ENCODE measurements at places on chromosomes 16 and 17. TPM values are rescaled to one million over a fixed set of nuclear protein-coding genes. Genes with fewer than 3 reads are reported as not detected.
A peak's percentile ranks its signal among the peaks of the same experiment; 100 is the strongest.

- DNase-seq, result no peak
Observed at GRCh38 chr16:87506423-87507350, 13.9 kb upstream of the ZCCHC14 start.

- DNase-seq, result no peak
Observed at GRCh38 chr17:36214918-36215317, 4.1 kb downstream of the CCL4L2 start.

GRCh38 chr17:61519754-61520440, 67.7 kb downstream of the TBX4 start:
- DNase-seq, result no peak

DNA sequence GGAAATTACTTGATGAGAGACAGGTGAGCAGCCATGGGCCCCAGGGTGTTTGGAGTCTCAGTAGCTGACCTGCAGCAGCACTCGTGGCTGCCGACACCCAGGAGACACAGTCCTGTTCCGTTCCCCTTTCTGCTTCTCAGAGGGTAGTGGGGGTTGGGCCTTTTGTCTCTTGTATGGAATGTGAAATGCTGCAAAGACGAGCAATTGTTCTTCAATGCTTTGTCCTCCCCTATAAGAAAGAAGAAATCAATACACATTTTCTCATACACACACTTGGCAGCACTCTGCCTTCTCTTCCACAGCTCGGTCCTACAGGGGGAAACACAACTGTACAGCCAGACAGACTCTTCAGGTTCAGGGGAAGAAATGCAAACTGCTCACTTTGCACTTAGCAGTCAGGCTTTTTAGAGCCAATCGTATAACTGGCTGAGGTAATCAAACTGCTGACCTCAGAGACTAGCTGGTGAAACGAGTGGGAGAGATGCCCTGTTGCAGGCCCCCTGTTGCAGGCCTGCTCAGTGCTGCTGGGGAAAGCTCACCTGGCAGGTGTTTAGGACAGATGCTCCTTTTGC, 96.7 kb downstream of the AATF start:
- no peak for DNase-seq

- DNase-seq, result no peak
Observed at GRCh38 chr16:12546918-12547607, 256.6 kb downstream of the CPPED1 start.

GRCh38 chr17:81991684-81992305, 14.4 kb downstream of the ASPSCR1 start:
- DNase-seq, result peak; percentile 91

DNA sequence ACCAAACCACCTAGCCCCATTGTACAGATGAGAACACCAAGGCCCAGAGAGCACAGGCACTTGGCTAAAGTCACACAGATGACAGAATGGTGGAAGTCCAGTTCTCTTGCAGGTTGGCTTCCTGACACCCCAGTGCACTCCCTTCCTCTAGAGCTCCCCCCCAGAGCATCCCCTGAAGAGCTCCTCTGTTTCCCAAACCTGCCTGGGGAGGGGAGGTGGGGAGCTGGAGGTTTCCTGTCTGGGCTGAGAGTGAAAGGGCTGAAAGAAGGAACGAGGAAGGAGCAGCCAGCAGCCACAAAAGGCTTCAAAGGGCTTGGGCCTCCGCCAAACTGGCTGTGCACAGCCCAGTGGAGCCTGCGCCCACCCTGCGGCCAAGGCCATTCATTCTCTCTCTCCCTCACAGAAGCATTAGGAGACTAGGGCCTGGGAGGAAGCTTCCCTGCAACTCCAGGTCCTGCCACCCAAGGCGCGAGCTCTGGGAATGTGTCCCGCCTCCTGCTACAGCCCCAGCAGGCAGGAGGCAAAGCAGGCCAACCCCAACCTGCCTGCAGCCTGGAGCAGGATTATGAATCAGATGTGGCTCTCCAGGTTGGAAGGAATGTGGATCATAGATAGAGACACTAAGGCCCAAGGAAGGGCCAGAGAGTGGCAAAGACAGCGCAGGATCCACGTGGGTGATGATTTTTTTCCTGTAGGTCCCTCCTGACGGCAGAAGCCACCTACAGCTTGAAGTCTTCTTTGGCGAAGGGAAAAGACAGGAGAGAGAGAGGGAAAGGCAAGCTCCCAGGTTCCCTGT, 913 bp downstream of the SLC13A5 start:
- no peak for DNase-seq

The HS3ST4 gene
- total RNA-seq, result not detected

DNA sequence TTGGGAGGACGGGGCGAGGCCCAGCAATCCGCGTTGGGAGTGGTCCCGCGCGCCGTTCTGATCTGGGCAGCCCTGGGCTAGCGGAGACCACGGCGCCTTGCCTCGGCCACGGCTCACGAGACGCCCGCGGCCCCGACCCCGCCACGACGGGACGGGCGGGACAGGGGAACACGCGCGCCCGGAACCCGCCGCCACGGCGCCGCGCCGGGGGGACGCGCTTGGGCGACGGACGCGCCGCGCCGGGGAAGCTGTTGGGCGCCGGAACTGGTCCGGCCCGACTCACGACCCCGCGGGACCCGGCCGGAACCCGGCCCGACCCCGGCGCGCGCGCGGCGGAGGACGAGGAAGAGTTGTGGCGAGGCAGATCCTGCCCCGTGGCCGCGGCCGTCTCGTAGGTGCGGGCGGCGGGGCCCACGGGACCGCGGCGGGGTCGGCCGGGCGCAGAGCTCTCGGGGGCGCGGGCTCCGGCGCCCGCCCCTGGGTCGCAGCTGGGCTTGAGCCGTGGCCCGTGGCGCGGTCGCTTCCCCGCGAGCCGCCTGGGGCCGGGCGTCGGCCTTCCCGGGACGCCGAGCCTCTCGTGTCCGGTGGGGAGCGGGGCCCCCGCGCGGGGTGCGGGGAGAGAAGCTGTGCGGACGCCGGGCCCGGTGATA, at the start of gene ACSF3:
Gene ACSF3, plus strand, starts transcription at position 251 of the 650 bp plus-strand sequence. CDS start 6,830 bp downstream, outside the sequence.
- DNase-seq, result peak; percentile 71

The MPV17L gene
- total RNA-seq, result 18.8 TPM

GRCh38 chr17:72268431-72268830, 147.6 kb downstream of the SOX9 start:
- no peak for DNase-seq

DNA sequence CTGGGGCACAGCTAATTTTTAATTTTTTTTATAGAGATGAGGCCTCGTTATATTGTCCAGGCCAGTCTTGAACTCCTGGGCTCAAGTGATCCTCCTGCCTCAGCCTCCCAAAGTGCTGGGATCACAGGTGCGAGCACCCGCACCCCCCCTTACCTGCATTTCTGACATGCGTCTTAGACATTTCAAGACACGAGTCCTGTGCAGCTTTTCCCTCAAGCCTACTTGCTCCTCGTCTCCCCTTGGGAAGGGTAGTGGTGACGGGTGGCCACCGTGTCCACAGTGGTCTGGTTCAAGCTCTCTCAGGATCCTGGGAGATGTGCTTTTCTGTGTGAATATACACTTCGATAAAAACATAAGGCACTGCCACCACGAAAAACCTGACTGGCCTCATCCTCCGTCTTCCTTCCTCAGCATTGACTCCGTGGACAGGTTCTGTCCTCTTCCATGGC, 9.6 kb downstream of the CANT1 start:
- DNase-seq, result no peak

- peak; percentile 37 for DNase-seq
Observed at GRCh38 chr17:77375917-77376651, 235.3 kb downstream of the SEC14L1 start.

The KCNH6 gene
- 0.11 TPM for total RNA-seq

GRCh38 chr16:84610376-84610775, 7.5 kb downstream of the COTL1 start:
- DNase-seq, result no peak

- DNase-seq, result no peak
Observed at GRCh38 chr16:787978-788398, at the start of gene RPUSD1. Gene RPUSD1, minus strand, starts transcription at chr16:788381. Its CDS starts 644 bp downstream, at chr16:787737.

- peak; percentile 71 for DNase-seq
Observed at GRCh38 chr16:89322321-89323119, 105.0 kb downstream of the ZNF778 start.

The MYH8 gene
- not detected for total RNA-seq

GRCh38 chr16:47753659-47754058, 292.5 kb downstream of the PHKB start:
- no peak for DNase-seq

GRCh38 chr17:58254803-58255202, 16.4 kb downstream of the LPO start:
- DNase-seq, result no peak

DNA sequence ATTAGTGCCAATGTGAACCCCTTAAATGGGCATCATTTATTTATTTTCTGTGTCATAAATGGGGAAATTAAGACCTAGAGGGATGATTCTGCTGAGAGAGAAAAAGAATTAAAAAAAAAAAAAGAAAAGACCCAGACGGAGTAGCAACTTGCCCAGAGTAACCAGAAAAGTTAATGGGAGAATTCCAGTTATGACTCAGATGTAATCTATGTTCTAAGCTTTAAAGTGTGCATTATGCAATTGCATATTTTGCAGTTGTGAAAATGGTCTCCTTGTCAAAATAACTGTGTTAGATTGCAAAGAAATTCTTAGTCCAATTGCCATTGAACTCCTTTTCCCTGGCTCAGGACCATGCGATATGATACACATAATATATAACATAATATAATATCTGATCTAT, 38.6 kb upstream of the TBX2 start:
- DNase-seq, result no peak

- no peak for DNase-seq
Observed at GRCh38 chr16:79298894-79299799, 301.4 kb downstream of the MAF start.

The TSR3 gene
- 55.9 TPM for total RNA-seq
